ENCODE measurements at places on chromosomes 5 and 9. TPM values are rescaled to one million over a fixed set of nuclear protein-coding genes. Genes with fewer than 3 reads are reported as not detected.

Gene ANGPTL2
- total RNA-seq, result not detected

Gene CARD19
- 61.0 TPM for total RNA-seq

Gene IFNA21
- not detected for total RNA-seq

Gene IFNE
- 2.1 TPM for total RNA-seq

Gene SLC25A2
- not detected for total RNA-seq
